ENCODE measurements at places on chromosomes 7 and 10.

DNA sequence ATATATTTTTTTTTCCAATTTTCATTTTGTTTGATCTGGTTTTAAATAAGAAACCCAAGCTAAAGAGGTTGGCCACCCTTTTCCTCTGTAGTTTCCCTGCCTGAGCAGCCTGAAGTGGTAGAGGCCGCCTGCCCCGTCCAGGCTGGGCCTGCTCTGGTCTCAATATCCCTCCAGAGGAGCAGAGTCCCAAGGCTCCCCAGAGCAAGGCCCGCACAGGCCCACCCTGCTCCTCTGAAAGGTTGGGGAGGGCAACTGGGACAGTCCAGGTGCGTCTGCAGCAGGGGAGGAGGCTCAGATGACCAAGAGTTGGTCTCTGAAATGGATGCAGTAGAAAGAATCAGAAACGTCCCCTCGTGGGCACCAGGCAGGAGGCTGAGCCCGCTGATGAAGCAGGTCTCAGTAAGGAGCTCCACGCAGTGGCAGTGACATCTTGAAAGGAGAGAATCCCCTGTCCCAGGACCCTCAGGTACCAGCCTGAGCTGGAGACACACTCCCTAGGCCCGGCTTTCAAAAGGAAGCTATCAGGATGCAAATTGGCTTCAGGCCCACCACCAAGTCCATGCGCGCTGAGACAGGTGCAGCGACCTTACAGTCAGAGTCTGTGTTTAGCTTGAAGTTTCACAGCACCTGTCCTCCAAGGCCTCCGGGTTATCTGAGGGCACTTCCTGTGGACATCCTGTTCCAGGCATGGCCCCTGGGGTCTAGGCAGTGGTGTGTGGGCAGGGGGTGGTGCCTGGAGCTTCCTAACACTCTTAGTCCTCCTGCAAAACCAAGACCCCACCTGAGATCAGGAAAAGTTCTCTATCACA is 37.7 kb downstream of the EN2 start:
- no peak for DNase-seq

- no peak for DNase-seq
Measured at GRCh38 chr10:91742229-91742628, 56.0 kb upstream of the TNKS2 start.

DNA sequence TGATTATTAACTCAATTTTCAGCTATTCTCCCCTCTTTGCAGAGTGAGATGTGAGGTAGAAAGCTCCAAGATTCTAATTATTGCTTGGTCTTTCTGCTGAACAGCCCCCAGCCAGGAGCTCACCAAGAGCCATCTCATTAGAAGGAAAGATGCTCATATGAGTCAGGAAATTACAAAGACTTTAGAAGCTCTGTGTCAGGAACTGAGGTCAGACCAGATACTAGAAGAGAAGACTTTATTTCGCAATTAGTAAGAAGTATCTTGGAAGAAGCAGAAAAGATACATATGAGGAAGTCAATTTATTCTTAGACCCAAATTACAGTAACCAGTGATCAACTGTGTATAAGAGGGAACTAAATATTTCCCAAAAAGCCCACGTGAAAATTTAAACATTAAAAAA is 626.9 kb downstream of the ZWINT start:
- no peak for DNase-seq

- DNase-seq, result no peak
Measured at GRCh38 chr10:72729528-72729927, 37.6 kb downstream of the MCU start.
